Cerebellar cortex (tissue), 1 donor: ENCODE measurements at places on chromosomes 4 and X.

DNA sequence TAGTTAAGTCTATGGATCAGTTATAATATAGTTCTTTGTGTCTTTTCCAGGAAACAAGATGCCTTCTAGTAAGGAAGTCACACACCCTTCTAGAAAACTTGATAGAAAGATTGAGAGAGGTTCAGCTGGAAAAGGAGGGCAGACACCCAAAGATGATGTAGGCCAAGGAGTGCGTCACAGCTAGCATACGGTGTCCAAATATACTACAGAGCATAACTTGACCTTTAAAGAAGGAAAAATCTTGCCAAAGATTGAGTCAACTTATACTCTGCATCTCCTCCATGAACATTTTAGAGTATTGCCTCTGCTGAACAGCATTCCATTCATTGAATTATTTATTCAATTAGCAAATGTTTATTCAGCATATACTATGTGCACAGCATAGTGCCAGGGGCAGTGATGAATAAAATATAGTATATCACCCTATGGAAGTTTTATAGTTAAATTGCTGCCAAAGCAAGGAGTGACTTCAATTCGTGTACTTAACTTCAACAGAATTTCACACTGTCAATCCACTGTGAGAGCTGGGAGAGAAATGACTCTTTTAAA lies 51.9 kb upstream of the SLC6A14 start:
- DNase-seq = no peak

- DNase-seq = no peak
Observed at GRCh38 chrX:537151-537550, 93.4 kb upstream of the SHOX start.

- no peak for DNase-seq
Observed at GRCh38 chr4:87068583-87069021, 133.8 kb downstream of the AFF1 start.

- DNase-seq = no peak
Observed at GRCh38 chrX:107506596-107507031, 57.2 kb downstream of the FRMPD3 start.

GRCh38 chr4:69523385-69524132 lies 27.9 kb upstream of the UGT2B4 start:
- no peak for DNase-seq

GRCh38 chr4:45795135-45795534 lies 328.7 kb downstream of the GABRG1 start:
- DNase-seq = no peak

GRCh38 chr4:31592293-31592692 lies 872.1 kb downstream of the PCDH7 start:
- no peak for DNase-seq

DNA sequence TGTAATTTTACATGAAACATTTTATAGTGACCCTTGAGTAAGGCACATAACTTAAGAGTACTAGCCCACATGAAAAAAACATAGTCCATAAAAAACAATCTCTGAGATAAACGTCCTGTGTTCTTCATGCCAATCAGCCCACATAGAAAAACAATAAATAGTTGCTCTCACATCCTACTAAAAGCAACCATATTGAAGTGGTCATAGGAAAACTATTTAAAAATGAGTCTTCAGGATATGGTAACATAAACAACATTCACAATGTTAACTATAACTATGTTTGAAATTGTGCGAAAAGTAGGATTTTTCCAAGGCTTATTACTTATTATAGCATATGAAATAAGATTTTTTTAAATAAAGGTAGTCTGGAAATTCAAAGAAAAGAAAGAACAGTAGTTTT lies 77.1 kb upstream of the EPHA5 start:
- DNase-seq = no peak

DNA sequence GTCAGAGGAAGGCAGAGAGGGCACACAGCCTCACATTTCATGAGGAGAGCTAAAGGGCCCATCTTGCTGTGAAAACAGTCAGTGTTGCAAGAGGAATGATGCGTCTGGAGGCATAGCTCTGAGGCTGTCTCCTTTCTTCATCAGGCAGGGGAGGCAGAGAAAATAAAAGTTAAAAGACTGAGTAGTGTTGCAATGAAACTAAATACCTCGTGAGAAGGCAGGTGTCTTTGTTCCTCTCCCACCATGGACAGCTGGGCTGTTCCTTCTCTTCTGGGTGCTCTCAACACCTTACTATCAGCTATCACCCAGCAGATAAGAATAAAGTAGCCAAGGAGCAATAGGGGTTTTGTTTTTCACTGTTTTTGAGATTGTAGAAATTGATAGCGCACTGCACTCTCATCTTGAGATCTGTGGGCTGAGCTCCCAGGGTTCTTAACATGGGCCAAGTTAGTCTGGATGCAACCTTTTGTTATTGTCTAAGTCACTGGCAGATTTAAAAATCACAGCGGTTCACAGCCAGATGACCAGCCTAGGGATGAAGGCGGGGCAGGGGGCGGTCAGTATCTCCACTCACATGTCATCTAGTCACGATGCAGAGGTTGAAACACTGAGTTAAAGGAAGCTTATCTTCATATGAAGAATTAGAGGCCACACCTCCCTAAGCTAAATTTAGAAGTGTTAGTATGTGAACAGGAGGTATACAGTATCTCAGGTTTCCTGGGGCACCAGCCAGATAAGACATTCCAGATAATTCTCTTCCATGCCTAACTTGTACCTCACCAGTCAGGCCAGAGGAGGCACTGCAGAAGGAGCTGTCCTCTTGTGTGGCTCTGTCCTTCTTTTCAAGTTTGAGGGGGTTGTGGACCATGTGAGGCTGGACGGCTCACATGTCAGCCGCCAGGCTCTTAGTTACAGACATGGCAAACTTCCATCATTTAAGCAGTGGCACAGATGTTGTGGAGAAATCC lies 36.9 kb downstream of the PARM1 start:
- DNase-seq = no peak

DNA sequence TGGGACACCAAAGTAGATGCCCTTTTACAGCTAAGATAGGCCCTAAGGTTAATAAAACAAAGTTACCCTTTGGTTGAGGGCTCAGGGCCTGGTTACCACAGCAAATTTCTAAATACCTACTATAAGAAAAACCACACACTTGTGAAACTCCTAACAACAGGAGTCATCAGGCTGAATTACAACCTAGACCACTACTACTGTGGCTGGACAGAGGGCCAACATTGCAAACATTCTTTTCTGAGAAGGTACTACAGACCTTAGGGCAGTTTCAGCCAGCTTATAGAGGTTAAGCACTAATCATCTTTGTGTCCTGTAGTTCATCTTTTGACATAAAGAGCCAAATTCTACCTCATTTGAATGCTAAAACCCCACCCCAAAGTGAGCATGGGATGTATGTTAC lies 504.0 kb downstream of the RAPGEF2 start:
- DNase-seq = no peak

DNA sequence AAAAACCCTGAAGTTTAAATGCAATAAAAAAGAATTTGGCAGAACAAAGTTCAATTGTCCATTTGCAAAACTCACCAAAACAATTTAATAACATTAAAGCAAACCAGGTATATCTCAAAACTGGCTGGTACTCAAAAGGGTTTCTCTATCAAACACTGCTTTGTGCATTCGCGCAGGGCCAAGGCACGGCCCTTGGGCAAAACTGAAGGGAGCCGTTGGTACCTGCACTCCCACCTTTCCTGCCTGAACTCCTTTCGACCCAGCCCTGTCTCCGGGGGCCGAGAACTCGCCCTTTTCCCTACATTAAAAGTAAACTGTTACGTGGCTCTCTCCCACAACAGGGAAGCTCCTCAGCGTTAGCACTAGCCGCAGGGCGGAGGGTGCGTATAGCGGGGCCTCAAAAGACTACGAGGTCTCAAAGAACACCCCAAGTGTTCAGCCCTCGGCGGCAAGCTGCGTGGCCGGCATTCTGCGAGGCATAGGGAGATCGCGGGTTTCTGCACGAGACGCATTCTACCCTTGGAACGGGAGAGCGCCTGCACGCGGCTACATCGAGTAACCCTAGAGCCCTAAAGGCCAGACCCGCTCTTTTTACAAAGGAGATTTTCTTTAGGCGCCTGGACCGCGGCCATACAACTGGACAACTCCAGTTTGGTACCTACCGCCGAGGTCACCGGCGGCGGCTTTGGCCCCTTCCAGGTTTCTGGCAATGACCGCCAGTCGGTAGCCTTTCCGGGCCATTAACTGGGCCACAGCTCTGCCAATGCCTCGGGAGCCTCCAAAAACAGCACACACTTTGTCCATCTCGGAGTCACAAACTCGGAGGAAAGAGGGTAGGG lies 550 bp downstream of the CBR4 start:
- DNase-seq = no peak

GRCh38 chrX:49860867-49861535 lies 18.3 kb upstream of the USP27X start:
- no peak for DNase-seq

DNA sequence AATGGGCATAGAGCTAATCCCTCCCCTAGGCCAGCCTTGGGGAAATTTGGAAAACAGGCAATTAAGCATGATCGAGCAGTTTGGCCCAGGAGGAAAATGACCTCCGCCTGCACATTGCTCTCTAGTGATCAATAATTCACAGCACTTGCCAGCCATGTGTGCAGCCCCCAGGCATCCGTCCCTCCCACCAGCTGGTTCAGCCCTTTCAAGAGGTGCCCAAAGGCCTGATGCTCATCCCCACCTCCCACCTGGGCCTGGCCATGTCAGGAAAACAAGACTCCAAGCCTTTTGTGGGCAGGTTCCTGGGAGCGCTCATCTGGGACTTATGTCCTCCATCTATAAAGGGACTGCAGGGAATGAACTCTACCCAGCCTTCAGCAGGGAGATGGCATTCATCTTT lies 17.5 kb upstream of the PPP2R2C start:
- DNase-seq = no peak

DNA sequence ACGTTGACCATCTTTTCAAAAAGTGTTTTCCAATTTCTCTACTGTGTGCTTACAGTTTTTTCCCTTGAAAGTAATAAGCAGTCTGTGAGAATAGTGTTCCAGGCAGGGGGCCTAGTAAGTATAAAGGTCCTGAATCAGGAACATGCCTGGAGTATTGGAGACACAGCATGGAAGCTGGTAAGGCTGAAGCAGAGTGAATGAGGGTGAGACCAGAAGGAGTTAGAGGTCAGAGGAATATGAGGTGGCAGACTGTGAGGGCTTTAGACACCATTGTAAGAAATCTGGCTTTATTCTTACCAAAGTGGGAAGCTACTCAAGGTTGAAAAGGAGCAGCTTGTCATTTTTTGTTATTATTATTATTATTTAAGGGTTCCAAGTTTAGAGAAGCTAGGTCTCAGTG lies 107.4 kb downstream of the CT47B1 start:
- DNase-seq = no peak

DNA sequence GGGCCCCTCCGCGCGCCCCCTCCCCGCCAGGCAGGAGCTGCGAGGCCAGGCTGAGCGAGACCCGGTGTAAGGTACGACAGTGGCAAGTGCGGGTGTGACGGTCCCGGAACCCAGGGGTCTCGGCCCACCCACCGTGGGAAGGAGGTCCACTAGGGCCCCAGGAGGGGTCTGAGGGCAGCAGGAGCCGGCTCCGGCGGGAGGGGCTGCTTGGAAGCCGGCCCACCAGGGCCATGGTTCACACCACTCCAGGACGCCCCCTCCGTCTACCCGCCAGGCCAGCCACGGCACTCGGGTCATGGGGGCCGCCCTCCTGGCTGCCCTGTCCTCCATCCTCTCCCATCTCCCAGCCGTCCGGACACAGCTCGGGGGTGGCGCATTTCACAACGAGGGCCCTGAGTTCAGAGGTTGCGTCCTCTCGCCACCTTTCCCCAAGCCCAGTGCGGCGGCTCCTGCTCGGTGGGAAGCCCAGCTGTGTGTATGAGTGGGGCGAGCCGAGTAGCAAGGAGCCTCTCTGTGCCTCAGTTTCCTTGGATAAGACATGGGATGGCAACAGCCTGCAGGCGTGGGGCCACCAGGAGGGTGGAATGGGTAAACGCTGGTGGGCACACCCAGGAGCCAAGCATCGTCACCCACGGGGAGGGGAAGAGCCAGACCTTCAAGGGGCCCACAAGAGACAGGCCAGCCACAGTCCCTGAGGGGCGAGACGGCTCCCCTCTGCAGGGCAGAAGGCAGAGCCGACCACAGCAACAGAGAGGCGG lies 81.3 kb downstream of the FAM53A start:
- DNase-seq = no peak

GRCh38 chr4:122876456-122876855 lies 45.9 kb downstream of the NUDT6 start:
- DNase-seq = no peak

GRCh38 chr4:39682138-39682537 lies 15.8 kb upstream of the UBE2K start:
- no peak for DNase-seq

DNA sequence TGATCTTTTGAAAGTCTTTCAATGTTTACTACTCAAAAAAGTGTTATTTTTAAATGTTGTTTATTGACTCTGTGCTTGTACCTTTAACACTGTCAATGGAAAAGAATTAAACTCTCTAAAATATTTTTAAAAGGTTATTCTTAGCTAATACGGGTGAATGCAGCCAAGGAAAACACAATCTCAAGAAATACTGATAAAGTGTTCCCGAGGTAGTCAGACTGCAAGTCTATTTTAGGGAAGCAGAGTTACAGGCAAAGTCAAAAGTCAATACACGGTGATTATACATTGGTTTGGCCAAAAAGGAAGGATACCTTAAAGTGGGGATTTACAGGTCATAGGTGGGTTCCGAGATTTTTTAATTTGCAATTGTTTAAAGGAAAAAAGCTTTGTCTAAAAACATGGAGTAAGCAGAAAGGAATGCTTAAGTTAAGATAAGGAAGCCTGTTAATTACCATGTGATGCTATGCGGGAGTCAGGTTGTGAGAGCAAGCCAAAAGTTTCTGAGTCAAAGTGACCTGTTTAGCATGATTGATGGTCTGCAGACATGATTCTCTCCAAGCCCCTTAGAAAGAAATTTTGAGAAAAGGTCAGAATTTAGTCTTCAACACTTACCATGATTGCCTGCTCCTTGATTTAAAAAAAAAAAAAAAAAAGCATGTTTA lies 288.4 kb downstream of the KLHL4 start:
- no peak for DNase-seq

DNA sequence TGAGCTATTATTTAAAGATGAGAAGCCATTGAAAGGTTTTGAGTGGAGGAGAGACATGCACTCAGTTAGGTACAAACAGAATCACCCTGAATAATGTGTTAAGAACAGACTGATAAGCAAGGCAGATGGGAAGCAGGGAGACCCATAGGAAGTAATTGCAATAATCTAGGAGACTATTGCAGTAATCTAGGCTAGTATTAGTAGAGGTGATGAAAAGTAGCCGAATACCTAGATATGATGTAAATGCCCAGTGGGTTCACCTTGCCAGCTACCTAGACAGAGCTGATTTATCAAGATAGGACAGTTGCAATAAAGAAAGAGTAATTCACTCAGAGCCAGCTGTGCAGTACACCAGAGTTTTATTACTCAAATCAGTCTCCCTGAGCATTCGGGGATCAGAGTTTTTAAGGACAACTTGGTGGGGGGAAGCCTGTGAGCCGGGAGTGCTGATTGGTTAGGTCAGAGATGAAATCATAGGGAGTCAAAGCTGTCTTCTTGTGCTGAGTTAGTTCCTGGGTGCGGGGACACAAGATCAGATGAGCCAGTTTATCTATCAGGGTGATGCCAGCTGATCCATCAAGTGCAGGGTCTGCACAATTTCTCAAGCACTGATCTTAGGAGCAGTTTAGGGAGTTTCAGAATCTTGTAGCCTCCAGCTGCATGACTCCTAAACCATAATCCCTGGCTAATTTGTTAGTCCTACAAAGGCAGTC lies 427.5 kb downstream of the RPA4 start:
- DNase-seq = no peak
